ENCODE measurements at places on chromosomes 4 and X. TPM values are rescaled to one million over a fixed set of nuclear protein-coding genes. Genes with fewer than 3 reads are reported as not detected.

DNA sequence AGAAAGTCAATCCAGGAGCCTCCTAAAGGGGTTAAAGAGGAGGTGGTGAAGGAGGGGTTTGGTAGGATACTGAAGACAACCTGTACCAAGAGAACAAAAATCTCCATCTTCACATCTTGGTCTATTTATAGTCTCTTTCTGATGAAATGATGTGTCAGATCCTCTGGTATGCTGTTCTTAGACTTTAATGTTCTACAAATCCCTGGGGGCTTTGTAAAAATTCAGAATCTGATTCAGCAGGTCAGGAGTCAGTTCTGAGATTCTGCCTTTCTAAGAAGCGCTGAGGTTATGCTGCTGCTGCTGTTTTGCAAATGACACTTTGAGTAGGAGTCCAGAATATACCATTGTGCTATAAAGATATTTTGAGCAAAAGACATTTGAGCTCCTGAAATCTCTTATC lies 172.9 kb upstream of the GLRA2 start:
- no peak for DNase-seq

- DNase-seq: no peak
Observed at GRCh38 chrX:114071412-114071811, 512.5 kb upstream of the HTR2C start.

The GLOD5 gene
- total RNA-seq: not detected

The DMRTC1B gene
- not detected for total RNA-seq

DNA sequence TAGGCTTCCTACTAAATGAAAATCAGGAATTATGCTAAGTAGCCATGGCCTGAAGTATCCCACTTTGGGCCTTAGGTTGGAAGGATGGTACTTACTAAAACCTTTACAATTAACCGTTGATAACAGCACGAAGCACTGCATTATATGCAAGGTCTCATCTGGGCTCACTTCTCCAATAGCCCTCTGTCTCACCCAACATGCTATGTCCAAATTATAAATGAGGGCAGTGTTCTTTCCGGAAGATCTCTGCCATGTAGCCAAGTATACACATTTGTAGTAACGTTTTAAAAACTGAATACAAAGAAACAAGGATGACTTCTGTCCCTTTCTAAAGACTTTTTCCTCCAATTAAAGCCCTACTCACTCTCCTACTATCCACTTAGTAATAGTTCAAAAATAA lies 51.6 kb downstream of the SCFD2 start:
- no peak for DNase-seq

GRCh38 chrX:21734175-21734574 lies 23.7 kb downstream of the SMPX start:
- no peak for DNase-seq

The HS6ST2 gene
- total RNA-seq: not detected

GRCh38 chr4:38621028-38621684 lies 42.8 kb upstream of the KLF3 start:
- DNase-seq: no peak

DNA sequence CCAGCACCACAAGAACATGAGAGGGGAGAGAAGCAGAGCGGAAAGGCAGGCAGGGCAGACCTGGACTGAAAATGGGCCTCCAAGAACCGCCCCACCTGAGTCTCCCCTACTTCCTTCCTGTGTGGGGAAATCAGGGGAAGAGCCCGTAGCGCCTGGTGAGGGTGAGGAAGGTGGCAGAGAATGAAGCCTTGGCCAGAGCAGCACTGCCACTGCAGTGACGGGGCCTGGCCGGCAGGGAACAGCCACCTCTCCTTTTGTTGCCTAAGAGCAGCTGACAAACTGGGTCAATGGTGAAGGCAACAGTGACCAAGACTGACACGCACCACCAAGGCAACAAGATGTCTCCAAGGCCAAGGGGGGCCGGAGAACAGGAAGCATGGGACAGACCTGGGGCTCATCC lies 58.4 kb upstream of the CBR4 start:
- no peak for DNase-seq

DNA sequence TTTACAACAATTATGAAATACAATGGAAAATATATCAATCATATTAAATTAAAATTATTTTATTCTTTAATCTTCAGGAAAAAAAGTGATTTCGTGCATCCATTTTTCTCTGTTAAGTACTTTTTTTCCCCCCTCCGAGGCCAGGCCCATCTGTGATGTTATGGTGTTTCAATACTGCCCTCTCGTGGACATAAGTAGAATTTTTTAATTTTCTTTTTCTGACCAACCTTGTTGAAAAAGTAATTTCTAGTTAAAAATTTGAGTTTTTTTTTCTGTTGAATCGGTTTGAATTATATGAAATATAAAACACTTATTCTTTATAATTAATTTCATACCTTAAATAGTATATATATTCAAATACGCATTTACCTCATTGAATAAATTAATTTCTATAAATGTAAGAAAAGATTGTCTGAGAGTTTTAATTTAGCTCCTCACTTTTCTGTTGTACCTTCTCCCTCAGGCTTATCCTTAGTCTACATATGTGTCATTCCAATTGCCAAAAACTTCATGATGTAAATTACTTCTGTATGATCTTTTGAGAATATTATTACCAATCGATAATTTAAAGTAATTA lies 175.8 kb upstream of the TECRL start:
- DNase-seq: no peak

DNA sequence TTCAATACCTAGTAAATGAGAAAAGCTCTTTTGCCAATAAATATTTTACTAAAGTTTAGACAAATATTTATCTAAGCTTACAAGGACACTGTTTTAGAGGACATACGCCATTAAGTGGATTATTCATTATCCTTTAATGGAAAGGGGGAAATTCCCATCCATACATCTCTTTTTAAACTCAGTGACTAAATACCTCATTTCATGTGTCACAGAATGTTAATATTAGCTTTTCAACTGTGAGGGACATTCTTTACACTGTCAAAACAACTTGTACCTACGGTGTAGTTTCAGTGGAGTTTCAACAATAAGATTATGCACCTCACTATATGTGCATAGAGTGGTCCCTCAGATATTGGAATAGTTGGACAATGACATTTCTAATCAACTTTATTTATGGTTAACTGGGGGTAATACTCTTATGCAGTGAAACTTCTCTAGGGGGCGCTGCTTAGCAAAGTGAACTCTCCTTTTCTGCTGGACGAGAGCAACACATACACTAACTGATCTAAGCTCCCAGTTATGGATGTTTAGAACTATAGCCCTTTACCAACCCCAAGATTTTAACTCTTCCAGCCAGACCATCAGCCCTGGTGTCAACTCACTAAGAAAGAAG lies 9.7 kb downstream of the HS6ST2 start:
- DNase-seq: no peak

GRCh38 chr4:113699772-113700171 lies 61.8 kb downstream of the CAMK2D start:
- DNase-seq: no peak

- DNase-seq: no peak
Observed at GRCh38 chrX:108090491-108091263, 665 bp downstream of the PSMD10 start.

The GSX2 gene
- total RNA-seq: not detected

GRCh38 chr4:119795986-119796578 lies 167.5 kb upstream of the PDE5A start:
- DNase-seq: no peak

The MUC7 gene
- not detected for total RNA-seq

The DDX53 gene
- total RNA-seq: not detected

DNA sequence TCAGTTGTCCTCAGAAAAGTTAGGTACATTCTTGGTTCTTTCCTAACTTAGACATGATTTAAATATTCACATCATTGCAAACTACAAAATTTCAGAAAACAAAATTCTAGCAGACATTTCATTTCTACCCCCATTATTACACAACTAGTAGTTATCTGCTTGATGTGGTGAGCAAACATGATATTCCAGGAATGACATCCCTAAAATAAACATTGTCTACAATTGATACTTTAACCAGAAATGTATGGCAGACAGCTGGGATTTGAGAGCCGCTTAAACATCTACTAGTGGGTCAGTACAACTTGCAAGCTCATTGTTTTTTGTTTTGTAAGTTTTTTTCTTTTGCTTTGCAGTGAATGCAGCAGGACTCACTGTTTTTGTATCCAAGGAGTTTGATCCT lies 32.1 kb upstream of the AMBN start:
- no peak for DNase-seq

The GBA3 gene
- total RNA-seq: not detected

- no peak for DNase-seq
Observed at GRCh38 chrX:104135677-104136076, 21.1 kb downstream of the SLC25A53 start.

The MND1 gene
- 0.33 TPM for total RNA-seq

Measured in natural killer cell (primary cell).